ENCODE measurements at places on chromosomes 5 and 9.

GRCh38 chr5:30928956-30929355 lies 264.5 kb upstream of the CDH6 start:
- no peak for DNase-seq

DNA sequence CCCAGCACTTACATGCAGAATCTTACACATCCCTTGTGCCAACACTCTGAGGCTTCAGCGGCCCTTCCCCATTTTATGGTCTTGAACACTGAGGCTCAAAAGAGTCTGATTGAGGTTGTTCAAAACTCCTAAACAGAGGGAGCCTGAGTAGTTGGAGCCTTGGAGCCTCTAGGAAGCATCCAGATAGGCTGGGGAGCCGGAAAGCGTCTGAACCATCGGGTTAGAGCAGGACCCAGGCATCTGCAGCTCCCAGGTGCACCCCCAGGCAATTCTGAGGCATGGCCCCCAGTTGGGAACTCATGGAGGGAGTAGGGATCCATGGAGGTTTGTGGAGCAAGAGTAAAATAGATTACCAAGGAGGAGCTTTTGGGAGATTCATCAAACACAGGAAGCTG lies 3.8 kb downstream of the OLFML2A start:
- DNase-seq: no peak

GRCh38 chr5:158174918-158175851 lies 316.2 kb upstream of the CLINT1 start:
- DNase-seq: peak; percentile 84

- no peak for DNase-seq
Measured at GRCh38 chr5:173973616-173973969, 15.4 kb upstream of the C5orf47 start.

- DNase-seq: no peak
Measured at GRCh38 chr5:84372066-84372695, 12.5 kb downstream of the EDIL3 start.

GRCh38 chr9:13088720-13089427 lies 190.6 kb downstream of the MPDZ start:
- DNase-seq: peak; percentile 19

- no peak for DNase-seq
Measured at GRCh38 chr9:33468797-33469621, 4.7 kb downstream of the NOL6 start.

DNA sequence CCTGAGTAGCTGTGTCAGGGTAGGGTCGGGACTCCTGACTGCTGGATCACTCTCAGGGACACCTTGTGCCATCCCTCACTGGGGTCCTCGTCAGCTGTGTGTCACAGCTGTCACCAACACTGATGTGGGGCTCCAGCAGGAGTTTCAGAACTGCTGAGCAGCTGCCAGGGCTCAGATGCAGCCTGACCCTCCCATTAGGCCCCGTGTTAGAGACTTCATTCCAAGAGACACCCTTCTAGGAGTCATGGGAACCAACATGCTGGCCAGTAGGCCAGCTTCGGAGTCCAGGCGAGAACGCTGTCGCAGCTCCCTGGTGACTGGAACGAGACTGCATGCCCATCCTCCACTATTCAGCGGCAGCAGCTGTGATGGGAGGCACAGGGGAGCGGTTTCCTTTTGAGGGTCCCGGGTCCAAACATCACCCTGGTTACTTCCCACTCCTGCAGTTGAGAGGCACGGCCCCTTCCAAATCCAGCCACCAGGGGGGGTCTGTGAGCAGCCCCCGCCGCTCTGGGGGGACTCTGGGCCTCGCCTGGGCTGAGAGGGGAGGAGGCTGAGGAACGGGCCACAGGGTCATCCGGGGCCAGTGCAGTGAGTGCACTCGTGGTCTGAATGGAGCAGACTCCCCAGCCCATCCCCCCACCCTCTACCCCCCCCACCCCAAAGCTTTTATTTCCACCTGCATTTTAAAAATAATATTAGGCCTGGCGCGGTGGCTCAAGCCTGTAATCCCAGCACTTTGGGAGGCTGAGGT lies 12.6 kb upstream of the TCF7 start:
- peak; percentile 78 for DNase-seq

DNA sequence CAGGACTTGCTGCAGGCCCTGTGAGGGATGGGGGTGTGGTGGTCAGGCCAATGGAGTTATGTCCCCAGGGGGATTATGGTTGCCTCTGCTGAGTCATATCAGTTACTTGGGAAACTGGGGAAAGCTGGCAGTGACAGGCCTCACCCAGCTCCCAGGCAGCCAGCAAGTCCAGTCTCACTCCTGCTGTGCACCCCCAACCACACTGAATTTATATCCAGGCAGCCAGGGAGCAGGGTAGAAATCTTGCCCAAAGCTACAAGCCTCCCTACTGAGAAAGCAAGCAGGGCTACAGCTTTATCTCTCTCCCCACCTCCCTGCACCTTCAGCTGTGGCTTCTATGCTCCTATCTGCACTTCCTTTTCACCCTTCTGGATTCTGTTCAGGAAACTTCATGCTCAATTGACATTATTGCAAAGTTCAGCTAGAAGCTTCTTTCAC lies 2076.0 kb upstream of the CDH9 start:
- no peak for DNase-seq

DNA sequence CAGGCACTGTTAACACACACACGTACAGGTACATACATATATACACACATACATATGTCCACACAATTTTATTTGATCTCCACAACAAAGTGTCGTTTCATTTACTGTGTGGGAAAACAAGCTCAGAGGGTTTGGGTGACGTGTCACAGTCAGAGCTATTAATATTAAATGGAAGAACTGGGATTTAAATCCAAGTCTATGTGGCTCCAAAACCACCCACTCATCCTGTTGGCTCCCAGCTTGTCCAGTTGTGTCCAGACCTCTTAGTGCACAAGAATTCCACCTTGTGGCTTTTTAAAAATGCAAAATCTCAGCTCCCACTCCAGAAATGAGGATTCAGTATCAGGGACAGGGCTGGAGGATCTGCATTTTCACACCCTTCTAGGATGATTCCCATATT lies 52.3 kb upstream of the PTPDC1 start:
- DNase-seq: no peak

DNA sequence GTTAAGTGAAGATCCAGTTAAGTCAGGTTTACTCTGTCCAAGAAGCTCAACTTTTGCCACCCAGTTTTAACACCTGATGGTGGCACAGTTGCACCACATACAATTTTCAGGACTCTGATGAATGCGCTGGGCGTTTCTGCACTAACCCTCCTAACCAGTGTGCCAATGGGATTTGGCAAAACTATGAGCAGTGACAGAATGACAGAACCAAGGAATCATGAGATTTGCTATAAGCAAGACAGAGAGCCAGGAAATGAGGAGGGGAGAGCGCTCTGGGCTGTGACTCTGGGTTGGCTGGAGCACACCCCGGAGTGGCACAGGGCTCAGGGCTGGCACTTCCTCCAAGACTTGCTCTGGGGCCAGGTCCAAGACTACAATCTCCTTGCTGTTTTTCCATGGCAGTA lies 84.1 kb downstream of the SH3PXD2B start:
- no peak for DNase-seq

GRCh38 chr5:31769530-31769929 lies 130.6 kb downstream of the PDZD2 start:
- no peak for DNase-seq

GRCh38 chr9:96057155-96057554 lies 181.7 kb downstream of the ERCC6L2 start:
- DNase-seq: no peak

DNA sequence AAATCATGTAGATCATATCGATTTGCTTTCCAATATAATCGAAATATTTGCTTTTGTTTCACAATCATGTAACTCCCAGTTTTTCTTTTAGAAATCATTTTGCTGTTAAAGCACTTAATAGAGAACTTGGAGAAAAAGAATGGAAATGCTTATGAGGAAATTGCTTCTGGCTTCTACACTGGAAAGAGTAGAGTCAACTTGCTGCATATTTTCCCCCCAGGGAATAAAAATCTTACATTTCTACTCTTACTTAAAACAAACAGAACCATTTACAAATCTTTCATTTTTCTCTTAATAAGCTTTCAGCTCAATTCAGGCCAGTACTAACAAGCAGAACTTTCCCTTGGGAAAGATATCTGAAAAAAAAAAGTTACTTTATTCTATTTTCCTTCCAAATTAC lies 312.0 kb downstream of the CHSY3 start:
- DNase-seq: no peak

DNA sequence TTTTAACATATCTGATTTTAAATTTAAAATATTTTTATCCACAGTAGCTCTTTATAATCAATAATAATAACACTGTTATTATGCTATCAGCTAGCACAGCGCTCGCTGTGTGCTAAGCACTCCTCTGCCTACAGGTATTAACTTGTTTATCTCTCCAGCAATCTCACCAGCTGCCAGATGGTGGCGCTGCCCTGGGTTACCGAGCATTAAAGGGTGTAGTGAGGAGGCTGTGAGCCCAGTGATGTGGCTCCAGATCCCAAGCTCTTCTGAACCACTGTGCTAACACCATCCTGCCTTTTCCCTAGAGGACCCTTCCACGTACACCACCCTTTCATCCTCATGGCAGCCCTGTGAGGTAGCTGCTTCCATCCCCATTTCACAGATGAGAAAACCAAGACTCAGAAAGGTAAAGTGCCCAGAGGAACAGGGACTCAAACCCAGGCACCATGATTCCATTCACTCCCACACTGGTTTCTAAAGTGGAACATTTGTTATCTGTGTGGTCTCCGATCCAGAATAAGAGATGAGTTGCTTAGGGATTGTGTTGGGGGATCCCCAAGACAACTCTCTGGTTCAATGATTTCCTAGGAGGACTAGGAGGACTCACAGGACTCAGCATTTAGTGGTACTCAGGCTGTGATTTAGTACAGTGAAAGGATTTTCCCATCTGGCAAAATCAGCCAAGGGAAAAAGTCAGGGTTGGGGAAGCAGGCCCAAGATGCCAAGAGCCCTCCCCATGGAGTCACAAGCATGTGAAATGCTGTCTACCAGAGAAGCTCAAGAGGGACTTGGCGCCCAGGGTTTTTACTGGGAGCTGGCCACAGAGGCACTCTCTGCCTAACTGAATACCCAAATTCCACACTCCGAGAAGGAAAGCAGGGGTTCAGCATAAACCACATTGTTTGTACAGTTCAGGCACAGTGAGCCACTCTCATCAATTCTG lies 7.0 kb downstream of the IGFBPL1 start:
- peak; percentile 59 for DNase-seq

GRCh38 chr5:171261361-171261760 lies 47.7 kb upstream of the TLX3 start:
- DNase-seq: no peak

GRCh38 chr5:174693697-174694385 lies 30.5 kb upstream of the MSX2 start:
- no peak for DNase-seq

- no peak for DNase-seq
Measured at GRCh38 chr9:137366445-137366810, 56.5 kb downstream of the EXD3 start.

- no peak for DNase-seq
Measured at GRCh38 chr5:41754857-41755256, 115.4 kb downstream of the OXCT1 start.

DNA sequence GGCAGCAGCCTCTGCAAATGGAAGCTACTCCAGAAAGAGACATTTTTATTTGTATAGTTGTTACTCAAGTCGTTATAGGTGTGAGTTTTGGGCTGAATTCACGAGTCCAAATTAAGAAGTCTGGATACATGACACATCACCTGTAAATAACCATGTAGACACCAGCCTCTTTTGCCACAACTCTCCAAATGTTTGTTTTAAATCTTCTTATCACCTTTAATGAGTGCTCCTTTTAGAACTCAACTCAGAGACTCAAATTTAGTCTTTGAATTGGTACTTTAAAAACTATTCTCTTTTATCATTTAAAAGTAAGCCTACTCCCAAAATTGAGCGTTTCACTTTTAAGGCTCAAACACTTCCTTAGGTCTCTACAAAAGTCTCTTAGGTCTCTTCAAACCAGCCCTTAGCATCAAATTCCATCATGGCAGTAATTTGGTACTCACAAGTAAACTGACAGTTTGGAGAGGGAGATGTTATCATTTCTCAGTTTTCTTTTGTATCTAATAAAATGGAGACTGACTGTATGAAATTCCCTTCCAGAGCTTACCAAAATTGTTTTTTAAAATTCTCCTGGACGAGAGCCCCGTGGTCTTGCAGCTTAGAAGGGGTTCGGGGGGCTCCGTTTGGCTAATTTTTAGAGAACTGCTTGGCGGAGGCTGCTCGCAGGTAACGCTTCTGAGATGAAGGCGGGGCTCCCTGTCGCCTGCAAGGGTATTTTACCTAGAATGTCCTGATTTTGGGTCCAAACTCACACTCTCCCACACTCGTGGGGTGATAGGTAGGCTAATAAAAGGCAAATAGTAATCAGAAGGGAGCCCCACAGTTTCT lies 194.6 kb downstream of the MEF2C start:
- no peak for DNase-seq

DNA sequence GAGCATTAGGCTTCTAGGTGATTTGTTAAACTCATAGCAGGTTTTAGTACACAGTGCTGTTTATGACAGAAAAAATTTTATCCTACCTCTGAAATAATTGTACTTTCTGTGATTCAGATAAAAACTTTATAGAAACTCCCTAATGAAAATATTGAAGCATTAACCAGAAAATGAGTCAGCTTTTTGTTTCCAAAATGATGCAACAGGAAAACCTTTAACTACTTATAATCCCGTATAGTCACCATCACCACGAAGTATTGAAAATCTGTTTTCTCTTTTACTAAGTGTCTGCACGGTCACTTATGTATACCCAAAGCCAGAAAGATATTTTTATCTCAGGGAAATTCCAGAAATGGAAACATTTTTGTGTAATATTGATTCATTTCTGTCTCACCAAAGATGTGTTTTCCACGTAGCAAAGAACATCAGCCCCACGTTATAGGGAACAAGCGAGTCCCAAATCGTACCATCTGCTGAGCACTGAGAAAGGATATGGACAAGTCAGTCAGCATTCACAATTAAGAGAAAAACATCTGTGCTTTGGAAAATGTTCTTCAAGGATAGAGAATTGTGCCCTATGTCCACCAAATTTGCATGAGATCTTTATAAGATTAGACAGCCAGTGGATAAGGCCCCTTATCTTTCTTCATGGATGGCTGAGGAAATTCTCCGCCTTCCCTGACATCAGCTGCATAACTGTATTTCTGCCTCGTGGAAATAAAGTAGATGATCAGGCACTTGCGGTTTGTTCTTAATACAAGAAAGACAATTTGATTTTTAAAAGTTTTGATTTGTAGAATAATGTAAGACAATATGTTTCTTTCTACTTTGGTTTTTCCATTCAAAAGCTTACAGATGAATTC lies 41.9 kb downstream of the TNFAIP8 start:
- DNase-seq: no peak

- no peak for DNase-seq
Measured at GRCh38 chr9:69593301-69593700, 78.9 kb downstream of the APBA1 start.
